C1 segment of cervical spinal cord (tissue), 14 donors: ENCODE measurements at places on chromosomes 3 and 15.

GRCh38 chr3:110311541-110311940 lies 760.1 kb upstream of the NECTIN3 start:
- DNase-seq, result no peak

DNA sequence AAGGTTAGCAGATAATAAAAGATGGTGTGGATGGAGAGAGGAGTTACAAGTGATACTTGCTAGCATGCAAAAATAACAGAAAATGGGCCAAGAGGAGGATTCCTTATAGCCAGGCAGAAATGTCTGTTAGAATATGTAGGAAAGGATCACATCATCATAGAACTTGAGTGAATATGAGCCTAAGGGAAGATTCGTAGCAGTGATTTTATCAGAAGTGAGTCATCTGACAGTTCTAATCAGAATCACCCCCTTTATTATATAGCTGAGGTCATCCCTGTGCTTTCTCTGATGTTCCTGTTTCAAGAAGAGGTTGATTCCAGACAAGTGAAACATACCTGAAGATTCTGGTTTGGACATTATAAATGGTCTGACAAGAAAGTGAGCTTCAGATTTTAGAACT lies 22.9 kb downstream of the EXOG start:
- no peak for DNase-seq

DNA sequence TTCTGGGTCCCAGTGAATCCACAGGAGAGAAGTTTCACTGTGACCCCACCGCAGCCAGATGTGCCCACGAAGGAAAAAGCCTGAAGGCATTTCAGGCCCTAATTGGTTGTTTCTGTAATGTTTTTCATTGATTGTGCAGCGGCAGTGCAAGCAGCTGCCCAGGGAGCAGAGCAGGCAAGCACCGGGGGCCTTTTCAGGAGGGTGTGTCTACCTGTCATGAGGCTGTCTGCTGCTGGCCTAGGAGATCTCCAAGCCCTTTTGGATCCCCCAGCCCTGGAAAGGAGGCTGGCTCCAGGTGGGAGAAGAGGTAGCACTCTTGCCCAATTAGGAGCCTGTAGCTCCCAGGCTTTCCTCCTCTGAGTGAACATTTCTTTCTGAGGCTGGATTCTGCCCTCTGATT lies 108.8 kb downstream of the EPHB1 start:
- no peak for DNase-seq

- DNase-seq, result no peak
These were observed 897.3 kb downstream of the ROBO1 start for GRCh38 chr3:78870484-78870883.

DNA sequence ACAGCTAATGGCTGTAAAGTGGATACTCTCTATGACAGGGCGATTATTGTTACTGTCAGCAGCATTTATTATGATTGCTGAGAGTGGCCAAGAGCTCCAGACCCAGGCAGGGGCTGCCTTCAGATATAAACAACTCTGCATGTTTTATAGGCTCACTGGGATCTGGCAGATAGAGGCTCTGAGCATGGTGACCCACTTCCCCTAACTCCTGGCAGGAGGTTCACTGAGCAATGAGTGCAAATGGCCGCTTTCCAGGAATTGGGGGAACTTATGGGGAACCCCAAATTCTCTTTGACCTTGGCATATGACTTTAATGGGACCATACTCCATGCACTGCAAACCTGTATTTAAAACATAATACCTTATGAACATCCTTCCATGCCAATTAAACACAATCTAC lies 59.0 kb downstream of the SCN5A start:
- DNase-seq, result no peak

- no peak for DNase-seq
These were observed 75.9 kb downstream of the FLNB start for GRCh38 chr3:58084166-58084565.

- DNase-seq, result no peak
These were observed 2.9 kb downstream of the SNRPN start for GRCh38 chr15:24957691-24958090.

- DNase-seq, result no peak
These were observed 102.1 kb downstream of the FBXL22 start for GRCh38 chr15:63699101-63699785.

DNA sequence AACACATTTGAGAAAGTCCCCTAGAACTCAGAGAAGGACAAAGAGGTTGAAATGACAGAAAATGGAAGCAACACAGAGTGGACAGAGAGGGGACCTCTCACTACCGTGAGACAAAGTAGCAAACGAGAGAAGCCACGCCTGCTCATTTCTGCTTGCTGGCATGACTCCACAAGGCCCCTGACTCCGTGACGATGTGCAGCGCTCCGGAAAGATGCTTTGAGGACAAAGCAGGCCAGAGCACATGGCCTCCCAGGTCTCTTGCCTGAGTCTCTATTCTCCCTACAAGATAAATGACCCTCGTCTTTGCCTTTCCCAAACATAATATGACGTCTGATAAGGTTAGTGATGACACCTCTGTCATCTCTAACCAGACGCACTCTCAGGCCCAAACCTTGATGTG lies 63.8 kb upstream of the CTSH start:
- DNase-seq, result no peak

GRCh38 chr3:171749124-171749523 lies 61.2 kb downstream of the PLD1 start:
- DNase-seq, result no peak

- DNase-seq, result no peak
These were observed 4.7 kb downstream of the IP6K1 start for GRCh38 chr3:49781415-49782199.

- no peak for DNase-seq
These were observed 231.0 kb downstream of the SNRPN start for GRCh38 chr15:25185791-25186190.

DNA sequence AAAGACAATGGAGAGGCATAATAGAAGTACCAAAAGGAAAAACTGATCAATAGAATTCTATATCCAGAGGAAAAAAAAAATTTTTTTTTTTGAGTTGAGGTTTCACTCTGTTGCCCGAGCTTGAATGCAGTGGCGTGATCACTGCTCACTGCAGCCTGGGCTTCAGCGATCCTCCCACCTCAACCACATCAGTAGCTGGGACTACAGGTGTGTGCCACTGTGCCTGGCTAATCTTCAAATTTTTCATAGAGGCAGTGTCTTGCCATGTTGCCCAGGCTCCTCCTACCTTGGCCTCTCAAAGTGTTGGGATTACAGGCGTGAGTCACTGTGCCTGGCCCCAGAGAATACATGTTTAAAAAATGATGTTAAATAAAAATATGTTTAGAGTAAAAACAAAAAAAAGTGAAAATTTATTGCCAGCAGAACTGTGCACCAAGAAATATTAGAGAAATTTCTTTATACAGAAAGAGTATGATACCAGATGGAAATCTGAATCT lies 154.3 kb upstream of the ZBTB20 start:
- no peak for DNase-seq

DNA sequence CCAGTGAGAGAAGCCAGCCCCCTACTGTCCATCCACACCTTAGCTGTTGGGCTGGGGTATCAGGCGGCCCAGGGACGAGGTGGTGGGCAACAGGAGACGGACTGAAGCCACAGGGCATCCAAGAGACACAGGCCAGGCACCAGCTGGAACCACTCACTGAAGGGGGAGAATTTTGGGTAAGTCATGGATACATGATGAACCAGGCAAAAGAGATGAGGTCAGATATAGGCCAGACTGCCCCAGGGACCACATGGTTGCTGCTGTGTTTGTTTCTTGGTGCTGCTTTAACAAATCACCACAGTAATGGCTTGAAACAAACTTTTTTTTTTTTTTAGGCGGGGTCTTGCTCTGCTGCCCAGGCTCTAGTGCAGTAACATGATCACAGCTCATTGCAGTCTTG lies 66.4 kb downstream of the SEMA5B start:
- DNase-seq, result no peak

DNA sequence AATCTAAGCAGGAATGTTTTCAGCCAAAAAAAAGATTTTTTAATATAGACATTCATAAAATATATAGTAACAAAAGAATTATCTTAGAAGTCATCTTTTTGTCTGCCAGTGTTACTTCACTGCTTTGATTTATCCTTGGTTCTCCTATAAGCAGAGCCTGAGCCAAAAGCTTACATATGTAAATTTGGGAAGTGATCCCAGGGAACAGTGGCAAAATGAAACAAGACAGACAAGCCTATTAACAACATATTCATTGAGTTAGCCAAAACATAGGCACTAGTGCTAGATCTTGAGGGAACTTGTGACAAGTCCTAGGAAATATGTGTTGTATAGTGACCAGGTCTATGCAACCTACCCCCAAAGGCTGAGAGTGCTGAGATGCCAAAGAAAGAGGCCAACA lies 11.3 kb downstream of the GTPBP8 start:
- no peak for DNase-seq

GRCh38 chr3:117526470-117527079 lies 817.0 kb downstream of the TUSC7 start:
- DNase-seq, result no peak

- DNase-seq, result no peak
These were observed 373.7 kb upstream of the NECTIN3 start for GRCh38 chr3:110697961-110698360.

GRCh38 chr3:67635257-67635656 lies 19.2 kb downstream of the SUCLG2 start:
- DNase-seq, result no peak

- DNase-seq, result no peak
These were observed 22.9 kb downstream of the H1-8 start for GRCh38 chr3:129565902-129566301.

GRCh38 chr15:58566029-58566428 lies 134.2 kb downstream of the LIPC start:
- DNase-seq, result no peak

- DNase-seq, result no peak
These were observed 59.2 kb downstream of the LIPC start for GRCh38 chr15:58490888-58491473.

DNA sequence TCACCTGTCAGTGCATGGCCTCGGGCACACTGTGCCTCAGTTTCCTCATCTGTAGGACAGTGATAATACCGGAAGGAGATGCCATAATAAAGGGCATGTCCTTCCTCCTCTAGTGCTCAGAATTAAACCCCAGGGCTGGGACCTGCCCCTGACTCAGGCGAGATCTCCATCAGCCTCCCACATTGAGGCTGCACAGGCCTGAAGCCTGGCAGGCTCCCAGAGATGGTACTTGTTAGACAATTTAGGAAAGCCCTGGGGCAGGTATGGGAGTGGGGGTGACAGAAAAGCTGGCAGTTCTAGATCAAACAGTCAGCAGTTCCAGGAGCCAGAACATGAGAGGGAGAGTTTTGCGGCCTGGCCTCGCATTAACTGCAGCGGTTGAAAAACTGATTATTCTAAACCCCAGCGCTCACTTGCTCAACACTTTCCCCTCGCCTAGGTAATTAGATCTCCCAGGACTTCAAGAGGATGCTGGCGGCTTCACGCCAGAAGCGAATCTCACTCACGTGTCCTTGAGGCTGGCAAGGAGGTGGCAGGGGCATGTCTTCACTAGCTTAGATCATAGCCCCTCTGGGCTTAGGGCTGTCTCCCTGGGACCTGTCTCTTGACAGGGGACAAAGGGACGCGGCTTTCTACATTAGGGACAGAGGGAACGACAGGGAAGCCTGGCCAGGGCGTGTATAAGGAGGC lies 73.1 kb downstream of the ATP2B2 start:
- no peak for DNase-seq

DNA sequence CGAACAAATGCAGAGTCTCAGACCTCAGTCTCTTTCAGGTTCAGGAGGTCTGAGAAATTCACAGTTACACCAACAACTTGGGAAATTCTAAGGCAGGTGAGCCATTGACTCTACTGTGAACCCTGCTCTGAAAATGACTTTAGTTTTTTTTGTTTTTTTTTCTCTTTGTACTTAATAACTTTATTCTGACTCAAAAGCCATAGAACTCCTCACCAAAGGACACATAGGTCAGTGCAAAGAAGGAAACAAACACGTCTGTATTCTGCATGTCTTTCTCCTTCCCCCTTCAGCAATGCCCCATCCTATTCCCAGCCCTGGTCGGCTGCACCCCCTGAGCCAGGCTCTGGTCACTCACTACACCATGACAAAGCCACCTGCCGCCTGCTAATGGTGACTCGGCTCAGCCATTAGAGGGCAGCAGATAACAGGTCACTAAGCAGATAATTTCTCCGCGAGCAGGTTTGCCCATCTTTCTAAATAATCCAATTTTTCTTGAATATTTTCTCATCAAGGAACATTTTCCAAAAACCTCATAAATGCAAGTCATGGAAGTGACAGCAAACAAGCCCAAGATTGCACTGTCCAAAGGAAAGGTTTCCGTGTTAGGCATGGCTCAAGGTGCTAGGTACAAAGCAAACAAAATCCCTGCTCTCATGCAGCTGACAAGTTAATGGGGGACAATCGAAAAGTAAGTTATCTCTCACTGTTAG lies 37.7 kb downstream of the TM4SF4 start:
- DNase-seq, result no peak

DNA sequence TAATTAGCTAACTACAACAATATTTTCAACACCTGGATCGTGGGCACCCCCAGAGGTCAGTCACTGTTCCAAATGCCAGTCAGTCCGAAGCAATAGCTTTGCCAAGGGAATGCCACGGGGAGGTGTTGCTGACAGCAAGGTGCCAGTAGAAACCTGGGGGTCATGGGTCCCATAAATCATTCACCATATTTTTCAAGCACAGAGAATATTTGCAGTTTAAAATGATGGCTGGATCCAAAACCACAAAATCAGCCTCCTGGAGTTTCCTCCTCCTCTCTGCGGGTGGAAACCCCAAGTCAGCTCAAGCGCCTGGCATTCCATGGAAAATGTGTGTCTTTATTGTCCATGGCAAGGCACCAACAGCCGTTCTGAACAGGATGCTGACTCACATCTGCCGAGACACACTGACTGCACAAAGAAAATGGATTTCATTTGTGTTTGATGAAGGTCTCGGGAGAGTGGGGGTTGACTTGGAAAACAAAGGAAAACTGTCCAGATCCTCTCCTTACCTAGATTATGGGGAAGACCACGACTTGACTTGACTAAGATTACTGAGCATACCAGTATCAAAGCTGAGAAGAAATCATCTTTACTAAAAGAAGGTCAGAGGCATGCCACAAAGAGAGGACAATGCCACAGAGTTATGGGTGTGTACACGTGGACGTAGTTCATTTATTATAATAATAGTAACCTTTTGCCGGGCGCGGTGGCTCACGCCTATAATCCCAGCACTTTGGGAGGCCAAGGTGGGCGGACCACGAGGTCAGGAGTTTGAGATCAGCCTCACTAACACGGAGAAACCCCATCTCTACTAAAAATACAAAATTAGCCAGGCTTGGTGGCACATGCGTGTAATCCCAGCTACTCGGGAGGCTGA lies 26.4 kb downstream of the ANXA2 start:
- no peak for DNase-seq

- no peak for DNase-seq
These were observed 23.9 kb upstream of the LOXL1 start for GRCh38 chr15:73902121-73903020.

DNA sequence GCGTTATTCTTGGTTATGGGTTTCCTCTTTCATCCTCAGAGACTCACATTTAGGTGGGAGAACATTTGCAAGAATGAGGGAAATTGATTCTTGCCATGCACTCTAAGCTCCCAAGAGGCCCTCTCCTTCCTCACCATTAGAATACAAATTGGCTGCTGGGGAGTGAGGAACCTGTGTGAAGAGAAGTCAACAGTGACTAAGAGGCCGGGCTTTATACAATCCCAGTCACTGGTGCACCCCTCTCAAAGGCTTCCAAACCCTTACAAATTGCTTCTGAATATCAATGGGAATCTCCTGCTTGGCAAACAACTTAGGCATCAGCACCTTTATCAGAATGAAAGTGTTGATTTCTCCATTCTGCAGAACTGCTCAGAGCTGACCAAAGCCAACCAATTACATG lies 16.5 kb upstream of the RGMA start:
- DNase-seq, result no peak
